ENCODE measurements at places on chromosomes 6 and 20.

DNA sequence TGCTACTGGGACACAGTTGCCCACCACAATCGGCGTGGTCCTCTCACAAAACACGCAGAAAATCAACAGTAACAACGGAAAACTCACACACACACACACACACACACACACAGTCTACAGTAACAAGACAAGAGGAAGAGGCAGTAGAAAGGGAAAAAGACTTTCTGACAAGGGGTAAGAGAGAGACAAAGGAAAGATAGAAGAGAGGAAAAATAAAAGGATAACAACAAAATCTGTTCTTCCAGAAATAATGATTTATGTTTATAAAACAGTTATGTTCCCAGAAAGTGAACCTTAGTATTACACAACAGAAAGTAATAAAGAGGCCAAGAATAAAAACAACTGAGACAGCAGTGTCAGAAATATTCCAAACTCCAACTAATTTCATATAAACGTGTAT is 2.9 kb downstream of the RANBP9 start:
- DNase-seq: no peak

GRCh38 chr20:17735959-17736621 is 36.3 kb downstream of the BANF2 start:
- no peak for DNase-seq

GRCh38 chr6:41724228-41724580 is 11.2 kb downstream of the TFEB start:
- DNase-seq: no peak

DNA sequence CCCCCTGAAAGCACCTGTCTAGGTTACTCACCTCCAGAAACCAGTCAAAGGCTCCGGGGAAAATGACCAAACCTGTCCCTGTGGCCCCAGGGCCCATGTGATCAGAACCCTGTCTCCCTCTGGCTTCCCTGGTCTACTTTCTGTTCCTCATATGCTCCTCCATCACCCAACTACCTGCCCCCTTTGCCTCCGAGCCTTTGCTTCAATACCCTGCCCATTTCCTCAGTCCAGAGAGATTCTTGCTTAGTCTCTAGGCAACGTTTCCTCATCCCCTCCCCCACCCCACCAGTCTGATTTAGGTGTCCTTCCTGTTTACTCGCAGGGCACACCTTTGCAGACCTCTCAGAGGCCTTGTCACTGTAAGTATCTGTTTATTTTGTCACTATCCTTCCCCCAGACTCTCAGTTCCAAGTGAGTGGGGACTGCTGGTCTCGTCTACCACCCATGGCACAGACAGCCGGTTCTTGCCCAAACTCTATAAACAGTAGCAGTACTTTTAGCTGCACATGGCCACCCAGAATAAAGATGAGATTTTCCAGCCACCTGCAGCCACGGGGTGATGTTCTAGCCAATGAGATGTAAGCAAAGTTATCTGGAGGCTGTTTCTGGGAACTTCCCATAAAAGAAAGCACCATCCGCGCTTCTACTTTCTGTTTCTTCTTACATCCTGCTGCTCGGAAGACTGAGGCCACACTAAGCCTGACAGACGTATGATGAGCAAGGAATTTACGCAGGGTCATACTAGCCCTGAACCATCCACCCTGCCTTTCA is 13.3 kb downstream of the ELOVL5 start:
- DNase-seq: no peak

DNA sequence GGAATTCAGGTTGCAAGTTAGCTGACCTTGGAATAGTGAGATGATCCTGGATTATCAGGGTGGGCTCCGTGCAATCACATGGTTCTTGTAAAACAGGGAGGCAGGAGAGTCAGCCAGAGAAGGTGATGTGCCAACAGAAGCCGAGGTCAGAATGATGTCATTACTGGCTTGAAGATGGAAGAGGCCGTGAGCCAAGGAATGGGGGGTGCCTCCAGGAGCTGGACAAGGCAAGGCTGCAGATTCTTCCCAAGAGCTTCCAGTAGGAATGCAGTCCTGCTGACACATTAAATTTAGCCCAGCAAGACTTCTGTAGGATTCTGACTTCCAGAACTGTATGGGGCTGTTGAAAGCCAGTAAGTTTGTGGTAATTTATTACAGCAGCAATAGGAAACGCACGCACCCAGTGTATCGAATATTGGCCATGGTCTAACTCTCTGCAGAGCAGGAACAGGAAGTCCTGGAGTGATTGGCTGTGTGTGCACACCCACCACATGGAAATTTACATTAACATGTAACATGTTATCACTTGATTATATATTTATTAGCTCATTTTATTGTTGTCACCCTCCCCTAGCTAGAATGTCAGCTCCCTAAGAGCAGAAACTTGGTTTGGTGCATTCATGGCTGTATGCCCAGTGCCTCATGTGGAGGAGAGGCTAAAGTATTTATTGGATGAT is 19.1 kb downstream of the SLC24A3 start:
- no peak for DNase-seq

DNA sequence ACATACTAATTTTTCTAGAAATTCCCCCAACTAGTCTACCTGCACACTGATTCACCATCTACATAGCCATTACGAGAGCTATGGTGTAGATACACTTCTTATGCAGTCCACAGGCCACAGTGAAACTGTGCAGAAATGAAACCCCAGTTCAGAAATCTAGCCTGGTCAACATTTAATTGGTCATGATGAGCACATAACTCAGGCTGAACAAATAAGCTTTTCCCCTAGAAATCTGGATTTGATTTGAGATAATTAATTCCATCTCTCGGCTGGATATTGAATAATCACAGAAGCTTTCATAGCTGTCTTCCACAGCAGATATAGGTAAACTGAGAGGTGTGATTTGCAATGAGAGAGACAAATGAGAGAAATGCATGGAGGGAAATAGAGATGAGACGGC is 22.6 kb upstream of the TINAG start:
- no peak for DNase-seq

- DNase-seq: no peak
Measured at GRCh38 chr6:37965964-37966676, 146.6 kb downstream of the ZFAND3 start.

DNA sequence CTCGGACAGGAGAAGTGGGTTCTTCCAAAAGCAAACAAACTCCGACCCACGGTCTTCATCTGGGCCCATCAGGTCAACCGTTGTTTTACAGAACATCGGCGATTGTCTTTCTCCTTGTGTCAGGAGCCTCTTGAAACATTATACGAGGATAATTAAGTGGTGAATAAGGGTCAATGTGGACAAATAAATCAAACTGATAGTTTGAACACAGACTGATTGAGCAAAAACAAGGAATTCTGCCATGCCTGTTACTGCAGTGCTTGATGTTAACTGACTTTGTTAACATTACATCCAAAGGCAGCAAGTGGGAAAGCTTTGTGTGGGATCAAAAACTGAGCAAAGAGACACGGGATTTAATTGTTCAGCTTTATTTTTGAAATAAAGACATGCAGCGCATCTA is 101.1 kb upstream of the IFNGR1 start:
- DNase-seq: no peak

DNA sequence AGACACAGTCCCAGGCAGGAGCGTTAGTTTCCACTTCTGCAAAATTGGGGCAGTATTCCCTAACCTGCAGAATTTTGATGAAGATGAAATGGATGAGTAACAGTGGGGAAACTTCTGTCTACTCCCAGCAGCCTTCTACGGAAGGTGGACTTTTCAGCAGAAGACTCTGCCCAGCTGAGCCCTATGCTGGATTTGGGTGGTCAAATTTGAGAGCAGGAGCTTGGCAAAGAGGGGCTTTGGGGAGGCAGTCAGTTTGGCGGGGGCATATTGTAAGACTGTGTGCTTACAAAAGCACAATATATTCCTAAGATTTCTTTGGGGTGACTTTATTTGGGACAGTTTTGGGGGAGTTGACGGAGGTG is 5.4 kb upstream of the SDCBP2 start:
- DNase-seq: no peak

DNA sequence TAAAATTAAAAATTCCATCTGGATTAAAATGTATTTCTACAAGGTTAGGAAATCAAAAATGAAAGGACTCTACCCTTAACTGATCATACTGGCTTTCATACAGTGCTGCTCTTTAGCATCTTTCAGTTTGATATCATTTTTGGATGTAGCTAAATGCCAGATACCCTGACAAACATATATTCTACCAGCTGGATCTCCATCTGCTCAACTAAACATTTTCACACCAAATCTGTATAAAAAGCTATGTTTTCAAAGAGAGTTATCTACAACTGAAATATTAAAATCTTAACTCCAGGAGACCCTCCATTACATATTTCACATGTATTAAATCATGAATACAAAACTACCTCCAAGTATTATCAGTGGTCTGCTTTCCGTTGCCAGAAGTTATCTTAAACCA is 95.7 kb downstream of the EPHA7 start:
- DNase-seq: no peak

- no peak for DNase-seq
Measured at GRCh38 chr6:148407372-148407771, 64.7 kb downstream of the SASH1 start.

GRCh38 chr6:121247386-121247785 is 86.9 kb downstream of the TBC1D32 start:
- no peak for DNase-seq

GRCh38 chr6:130912434-130912833 is 85.2 kb downstream of the SMLR1 start:
- no peak for DNase-seq

Data from substantia nigra (tissue), 51 donors.